ENCODE measurements at places on chromosomes 6 and 20.

DNA sequence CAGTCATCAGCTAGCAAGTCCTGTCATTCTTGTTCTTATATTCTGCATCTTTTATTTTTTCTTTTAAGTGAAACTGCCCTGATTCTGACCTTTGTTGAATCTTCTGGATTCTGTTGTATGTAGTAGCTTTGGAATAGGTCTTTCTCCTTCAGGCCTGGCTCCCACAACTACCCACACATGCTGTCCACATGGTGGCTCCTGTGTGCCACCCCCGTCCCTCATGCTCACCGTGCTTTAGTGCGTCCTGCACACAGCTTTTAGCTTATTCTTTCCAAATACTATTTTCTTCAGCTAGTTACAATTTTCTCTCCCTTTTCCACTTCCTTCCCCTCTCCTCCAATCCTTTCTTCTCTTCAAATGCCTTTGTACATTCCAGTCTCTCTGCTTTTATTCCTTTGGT is 61.8 kb downstream of the CTNNBL1 start:
- no peak for DNase-seq

- no peak for DNase-seq
Observed at GRCh38 chr20:6519556-6519955, 247.9 kb upstream of the BMP2 start.

GRCh38 chr20:37526238-37526838 is 1.3 kb downstream of the BLCAP start:
- no peak for DNase-seq

- no peak for DNase-seq
Observed at GRCh38 chr20:61968932-61969331, 96.7 kb downstream of the TAF4 start.

DNA sequence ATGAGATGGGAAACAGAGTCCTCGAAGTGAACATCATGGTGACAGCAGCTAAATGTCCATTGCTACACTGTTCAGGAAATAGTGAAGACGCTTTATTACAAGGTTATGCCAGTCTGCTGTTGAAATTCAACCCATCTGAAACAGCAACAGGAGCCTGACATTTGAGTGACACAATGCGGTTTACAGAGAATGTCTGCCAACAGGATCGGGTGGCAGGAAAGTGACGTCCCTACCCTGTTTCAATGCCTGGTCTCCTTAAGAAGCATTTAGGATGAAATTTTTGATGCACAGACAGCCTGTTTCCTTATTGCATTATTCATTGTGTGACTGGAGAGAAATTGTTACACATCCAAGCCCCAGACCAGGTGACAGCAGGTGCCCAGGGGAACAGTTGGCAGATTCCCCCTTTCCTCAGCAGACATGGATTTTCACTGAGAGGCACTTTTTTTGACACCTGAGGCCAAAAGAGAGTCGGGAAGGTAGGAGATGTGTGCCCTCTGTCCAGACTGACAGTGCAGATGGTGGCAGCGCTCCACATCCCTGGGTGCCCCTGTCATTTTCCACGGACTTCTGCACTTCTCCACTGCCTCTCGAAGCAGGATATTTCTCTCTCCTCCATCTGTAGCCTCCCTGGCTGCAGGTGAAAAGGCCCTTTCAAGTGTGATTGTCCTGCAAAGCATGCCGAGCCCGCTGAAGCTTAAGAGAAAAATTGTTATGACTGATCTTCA is 87.9 kb downstream of the BFSP1 start:
- DNase-seq: no peak

DNA sequence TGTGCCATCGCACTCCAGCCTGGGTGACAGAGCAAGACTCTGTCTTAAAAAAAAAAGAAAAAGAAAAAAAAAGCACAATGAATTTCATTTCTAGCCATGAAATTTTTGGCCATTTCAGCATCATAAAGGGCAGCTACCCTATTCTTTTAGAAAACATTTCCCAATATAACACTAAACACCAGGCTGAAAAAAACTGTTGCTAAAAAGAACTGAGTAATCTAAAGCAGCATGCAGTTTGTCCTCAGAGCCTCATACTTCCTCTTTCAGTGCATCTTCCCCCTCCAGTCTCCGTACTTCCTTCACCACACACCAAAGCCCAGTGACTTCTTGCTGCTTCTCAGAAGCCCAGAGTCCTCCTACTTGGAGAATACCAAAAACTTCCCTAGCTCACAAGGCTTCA is 5.6 kb upstream of the IFNGR1 start:
- DNase-seq: no peak

DNA sequence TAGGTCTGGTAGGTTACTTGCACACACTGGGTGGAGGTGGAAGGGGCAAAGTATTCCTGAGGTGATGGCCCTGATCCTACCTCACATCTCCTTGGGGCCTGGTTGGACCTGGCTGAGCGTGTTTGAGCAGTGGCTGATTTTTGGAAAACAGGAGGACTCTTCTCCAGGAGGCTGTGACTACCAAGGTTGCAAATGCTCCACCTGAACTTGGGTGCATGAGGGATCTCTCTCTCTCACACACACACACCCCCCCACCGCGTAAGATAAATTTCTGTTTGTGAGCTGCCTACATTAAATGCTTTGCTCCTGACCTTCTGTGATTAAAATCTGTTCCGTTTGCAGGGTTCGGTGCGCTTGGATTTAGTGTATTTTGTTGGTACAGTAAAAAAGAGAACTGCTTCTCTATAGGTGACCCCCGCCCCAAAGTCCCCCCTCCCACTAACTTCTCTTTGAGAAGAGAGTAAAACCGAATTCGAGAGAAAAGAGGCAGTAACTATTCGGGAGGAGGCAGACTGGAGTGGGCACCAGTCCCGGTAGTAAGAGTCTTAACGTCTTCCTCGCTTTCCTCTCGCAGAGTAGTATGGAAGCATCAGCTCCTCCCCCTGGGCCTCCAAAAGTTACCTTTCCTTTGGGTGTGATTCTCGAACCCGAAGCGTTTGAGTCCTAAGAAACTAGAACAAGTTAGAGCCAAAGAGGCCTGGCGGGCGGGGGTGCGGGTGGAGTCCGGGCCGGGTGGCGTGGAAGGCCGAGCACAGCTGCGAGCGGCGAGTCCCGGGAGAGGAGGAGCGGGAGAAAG is 585 bp upstream of the DSE start:
- DNase-seq: no peak

GRCh38 chr20:9280666-9281065 is 211.8 kb downstream of the PLCB4 start:
- DNase-seq: no peak

- no peak for DNase-seq
Observed at GRCh38 chr6:137646484-137646883, 152.3 kb upstream of the OLIG3 start.

GRCh38 chr20:7723284-7723683 is 217.0 kb downstream of the HAO1 start:
- no peak for DNase-seq

- no peak for DNase-seq
Observed at GRCh38 chr6:35417979-35418661, 34.0 kb upstream of the FANCE start.

DNA sequence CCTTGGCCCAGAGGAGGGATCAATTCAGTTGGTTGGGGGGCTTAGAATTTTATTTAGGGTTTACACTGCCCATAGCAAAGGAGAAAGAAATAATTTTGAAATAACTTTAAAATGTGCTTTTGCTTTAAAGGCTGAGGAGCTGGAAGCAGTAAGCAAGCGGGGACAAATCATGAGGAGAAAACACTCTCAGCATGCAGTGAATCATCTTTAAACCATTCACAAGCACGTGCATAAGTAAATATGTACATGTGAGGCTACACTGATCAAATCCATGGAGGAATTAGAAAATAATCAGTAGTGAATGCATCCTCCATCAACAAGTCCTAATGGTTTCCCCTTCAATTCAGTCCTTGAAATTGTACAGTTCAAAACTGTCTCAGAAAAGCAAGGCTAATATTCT is 181.0 kb downstream of the MTFR2 start:
- DNase-seq: no peak

DNA sequence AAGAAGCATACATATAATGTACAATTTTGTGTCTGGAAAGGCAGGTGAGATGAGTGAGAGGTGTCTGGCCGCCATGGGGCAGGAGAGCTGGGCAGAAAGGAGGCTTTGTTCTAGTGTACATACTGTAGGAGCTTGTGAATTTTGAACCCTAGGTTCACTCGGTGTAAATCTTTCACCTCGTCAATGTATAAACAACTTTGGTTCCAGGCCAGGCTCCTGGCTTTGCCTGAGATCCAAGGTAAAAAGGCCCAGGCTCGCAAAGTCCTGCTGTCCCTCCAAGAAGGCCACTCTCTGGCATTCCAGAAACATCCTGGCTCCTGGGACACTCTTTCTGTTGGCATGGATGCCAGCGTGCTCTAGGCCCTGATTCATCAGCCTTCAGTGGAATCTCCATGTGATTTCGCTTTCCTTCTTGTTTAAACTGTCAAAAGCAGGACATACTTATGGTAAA is 7.1 kb upstream of the SLC22A7 start:
- DNase-seq: no peak

GRCh38 chr20:51333446-51333845 is 209.1 kb downstream of the NFATC2 start:
- no peak for DNase-seq

GRCh38 chr20:5927749-5928462 is 22.4 kb downstream of the TRMT6 start:
- no peak for DNase-seq

DNA sequence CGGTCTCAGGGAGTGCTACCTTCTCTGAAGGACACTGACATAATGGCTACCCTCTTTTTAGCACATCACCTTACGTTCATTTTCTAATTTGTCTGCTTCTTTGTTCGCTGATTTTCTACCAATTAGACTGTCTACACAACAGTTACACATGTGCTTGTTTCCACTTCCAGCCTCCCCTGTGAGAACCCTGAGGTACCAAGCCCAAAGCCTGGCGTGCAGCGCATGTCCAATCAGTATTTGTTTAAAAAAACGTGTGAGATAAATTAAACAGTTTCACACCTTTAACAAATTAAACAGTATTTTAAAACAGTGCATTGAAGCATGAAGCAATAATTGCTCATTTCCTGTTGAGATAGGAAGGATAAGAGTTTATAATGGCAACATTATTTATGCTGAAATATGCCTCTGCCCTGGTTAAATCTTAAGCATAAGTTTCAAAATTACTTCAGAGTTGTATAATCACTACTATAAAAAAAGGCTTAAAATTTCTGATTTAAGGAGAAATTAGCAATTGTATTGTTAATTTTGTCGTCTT is 88.9 kb downstream of the MAP3K5 start:
- no peak for DNase-seq

GRCh38 chr6:43271944-43272343 is 26.1 kb upstream of the SLC22A7 start:
- DNase-seq: no peak

Measured in activated T-helper 9 cell treated with anti-CD3 and anti-CD28 coated beads, Interleukin-2, amount 50 U/mL, for 16 hours (primary cell).